ENCODE measurements at places on chromosomes 1 and 21.

DNA sequence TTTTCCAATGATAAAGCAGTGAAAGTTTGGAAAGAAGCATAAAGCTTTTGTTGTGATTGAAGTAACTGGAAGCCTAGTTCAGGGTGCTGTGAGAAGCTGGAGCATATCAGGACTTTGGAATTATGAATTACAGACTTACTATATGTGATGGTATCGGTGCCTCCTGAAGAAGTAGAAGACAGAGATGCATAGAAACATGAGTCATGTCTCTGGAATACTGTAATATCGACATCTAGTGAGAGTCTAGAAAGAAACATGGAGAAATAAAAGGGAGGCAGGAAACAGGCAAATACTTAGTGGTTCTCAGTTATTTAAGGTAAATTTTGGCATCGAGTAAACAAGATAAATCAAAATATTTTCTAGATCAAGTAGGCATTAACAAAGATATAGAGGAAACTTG, 103.0 kb downstream of the CAMTA1 start:
- no peak for DNase-seq

DNA sequence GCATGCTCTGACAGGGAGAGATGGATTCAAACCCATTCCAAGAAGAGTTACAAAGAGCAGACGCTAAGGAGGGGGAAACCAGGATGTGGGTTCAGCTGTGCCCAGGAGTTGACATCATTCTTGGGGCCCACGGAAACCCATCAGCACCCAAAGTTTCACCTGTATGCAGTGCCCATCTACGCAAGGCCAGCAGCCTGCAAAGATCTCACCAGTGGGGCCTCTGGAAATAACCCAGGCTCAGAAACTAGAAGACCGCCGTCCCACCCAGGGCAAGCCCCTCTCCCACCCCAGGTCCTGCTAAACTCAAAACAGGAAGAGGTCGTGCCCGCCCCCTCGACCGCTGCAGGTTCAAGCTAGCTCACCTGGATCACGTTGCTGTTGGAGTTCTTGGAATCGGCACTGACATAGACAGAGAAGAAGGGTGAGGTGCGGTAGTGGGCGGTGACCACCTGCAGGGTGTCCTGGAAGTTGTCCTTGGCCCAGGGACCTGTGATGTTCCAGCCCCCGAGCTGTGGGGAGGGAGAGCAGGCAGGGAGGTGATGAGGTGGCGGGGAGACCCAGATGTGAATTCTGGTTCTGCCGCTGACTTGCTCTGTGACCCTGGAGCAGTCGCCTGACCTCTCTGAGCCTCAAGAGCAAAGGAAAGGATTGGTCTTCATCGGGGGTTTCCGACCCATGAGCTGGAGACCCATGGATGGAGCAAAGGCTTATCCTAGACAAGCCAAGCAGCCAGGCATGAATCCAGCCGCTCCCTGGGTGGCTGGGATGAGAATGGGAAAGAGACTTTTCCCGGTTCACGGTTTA, 31.7 kb downstream of the ECE1 start:
- DNase-seq = peak; percentile 67

GRCh38 chr1:59514061-59514909, 217.4 kb downstream of the FGGY start:
- no peak for DNase-seq

- DNase-seq = no peak
Measured at GRCh38 chr1:1788646-1789431, 10.6 kb upstream of the NADK start.

- DNase-seq = peak; percentile 45
Measured at GRCh38 chr1:162319493-162320175, 57.0 kb downstream of the SPATA46 start.

DNA sequence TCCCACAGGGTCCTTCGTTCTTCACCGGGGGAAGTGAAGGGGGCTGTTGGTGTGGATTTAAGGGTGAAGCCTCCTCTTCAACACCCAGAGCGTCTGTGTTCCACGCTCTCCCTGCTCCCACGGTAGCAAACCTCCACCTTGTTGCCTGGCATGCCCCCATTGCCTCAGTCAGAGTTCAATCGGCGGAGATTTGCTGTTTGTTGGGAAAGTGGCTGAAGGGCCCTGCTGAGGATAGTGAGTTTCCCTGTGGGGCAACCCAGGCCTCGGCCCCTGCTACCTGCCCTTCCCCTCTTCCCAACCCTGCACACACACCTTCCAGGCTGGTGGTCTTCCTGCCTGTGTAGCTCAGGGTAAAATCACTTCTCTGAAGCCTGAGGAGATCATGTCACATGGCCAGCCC, 60.5 kb downstream of the TOR1AIP2 start:
- DNase-seq = no peak

DNA sequence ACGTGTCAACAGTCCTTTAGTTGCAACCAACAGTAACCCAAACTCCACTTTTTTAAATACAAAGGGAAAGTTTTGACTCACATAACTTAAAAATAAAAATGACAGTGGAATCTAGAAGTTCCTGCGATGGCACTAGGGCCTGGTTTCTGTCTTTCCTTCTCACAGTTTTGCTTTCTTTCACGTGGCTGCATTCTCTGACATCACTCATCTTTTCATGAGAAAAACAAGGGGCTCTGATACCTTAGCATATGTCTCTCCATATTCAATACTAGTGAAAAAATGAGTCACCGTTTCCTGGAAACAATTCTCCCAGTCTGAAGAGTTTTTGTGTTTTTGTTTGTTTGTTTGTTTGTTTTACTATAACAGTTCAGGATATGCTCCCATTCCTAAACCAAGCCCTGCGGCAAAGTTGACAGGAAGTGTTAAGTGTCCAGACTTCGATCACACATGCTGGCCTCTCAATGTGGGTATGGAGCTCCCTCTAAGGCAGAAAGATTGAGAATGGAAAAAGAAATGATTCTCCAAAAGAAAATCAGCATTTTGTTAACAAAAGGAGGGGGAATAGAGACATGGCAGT, 483.3 kb downstream of the TTLL7 start:
- DNase-seq = no peak

GRCh38 chr1:29417147-29417858, 181.0 kb downstream of the PTPRU start:
- no peak for DNase-seq

GRCh38 chr1:221565711-221566110, 176.2 kb downstream of the DUSP10 start:
- DNase-seq = no peak

DNA sequence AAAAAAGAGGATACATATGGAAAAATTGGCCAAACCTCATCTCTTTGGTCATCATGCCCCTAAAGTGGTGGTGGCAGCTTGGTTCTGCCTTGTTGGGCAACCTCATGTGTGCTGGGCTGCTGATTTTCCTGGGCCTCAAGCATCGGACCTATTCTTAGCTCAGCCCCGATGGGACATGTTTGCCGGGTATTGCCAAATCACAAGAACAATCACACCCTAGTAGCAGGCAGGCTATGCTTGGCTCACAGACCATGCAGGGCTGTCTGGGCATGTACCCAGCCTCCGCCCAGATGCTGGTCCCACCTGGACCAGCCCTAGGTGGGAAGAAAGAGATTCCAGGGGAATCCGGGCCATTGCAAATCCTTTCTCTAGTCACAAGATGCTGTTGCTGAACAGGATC, 189.4 kb upstream of the FGGY start:
- DNase-seq = peak; percentile 95

GRCh38 chr1:167924543-167925231, 10.8 kb upstream of the ADCY10 start:
- no peak for DNase-seq

- DNase-seq = no peak
Measured at GRCh38 chr1:208614610-208615009, 370.4 kb upstream of the PLXNA2 start.

- no peak for DNase-seq
Measured at GRCh38 chr1:33176362-33176850, 5.4 kb downstream of the TRIM62 start.

GRCh38 chr1:175857756-175858155, 114.4 kb upstream of the TNR start:
- no peak for DNase-seq

GRCh38 chr1:160080381-160081100, 797 bp upstream of the KCNJ9 start:
- DNase-seq = no peak

DNA sequence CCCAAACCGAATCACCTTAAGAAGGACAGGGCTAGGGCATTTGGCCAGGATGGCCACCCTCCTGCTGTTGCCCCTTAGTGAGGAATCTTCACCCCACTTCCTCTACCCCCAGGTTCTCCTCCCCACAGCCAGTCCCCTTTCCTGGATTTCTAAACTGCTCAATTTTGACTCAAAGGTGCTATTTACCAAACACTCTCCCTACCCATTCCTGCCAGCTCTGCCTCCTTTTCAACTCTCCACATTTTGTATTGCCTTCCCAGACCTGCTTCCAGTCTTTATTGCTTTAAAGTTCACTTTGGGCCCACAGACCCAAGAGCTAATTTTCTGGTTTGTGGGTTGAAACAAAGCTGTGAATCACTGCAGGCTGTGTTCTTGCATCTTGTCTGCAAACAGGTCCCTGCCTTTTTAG, 3.6 kb downstream of the BTG2 start:
- DNase-seq = no peak

- peak; percentile 41 for DNase-seq
Measured at GRCh38 chr21:34243562-34243961, 120.2 kb upstream of the KCNE2 start.

DNA sequence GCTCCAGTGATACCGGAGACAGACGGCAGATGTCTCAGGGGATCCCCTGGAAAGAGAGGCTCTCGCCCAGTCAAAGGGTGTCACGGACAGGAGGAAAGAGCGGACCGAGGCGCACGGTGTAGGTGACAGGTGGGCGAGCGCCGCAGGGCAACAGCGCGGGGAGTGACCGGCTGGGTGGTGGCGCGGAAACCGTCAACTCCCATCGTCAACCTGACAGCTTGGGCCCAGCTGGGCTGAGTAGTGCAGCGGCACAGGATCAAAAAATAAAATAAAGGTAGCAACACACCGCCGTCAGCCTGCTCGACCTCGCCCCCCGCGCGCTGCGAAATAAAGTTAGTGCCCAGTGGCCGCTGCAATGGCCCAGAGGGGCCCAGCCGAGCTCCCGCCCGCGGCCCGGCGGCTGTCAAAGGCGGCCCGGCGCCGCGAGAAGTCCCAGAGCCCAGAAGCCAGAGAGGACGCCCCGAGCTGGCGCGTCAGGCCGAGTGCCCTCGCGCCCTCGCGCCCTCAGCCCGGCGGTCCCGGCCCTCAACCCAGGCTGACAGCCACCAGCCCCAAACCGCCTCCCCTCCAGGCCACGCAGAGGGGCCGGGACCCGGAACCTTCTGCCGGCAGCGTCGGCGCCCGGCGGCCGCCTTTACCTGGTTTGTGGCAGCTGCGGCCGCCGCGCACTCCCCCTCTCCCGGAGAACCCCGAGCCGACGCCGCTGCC, at the start of gene LYST:
TSS of gene LYST (minus strand) at position 702 of the 708 bp plus-strand sequence. CDS start 36,489 bp downstream, outside the sequence.
- peak; percentile 50 for DNase-seq

- DNase-seq = no peak
Measured at GRCh38 chr1:92495392-92496063, 8.8 kb upstream of the GFI1 start.
